ENCODE measurements at places on chromosomes 12 and 14.

DNA sequence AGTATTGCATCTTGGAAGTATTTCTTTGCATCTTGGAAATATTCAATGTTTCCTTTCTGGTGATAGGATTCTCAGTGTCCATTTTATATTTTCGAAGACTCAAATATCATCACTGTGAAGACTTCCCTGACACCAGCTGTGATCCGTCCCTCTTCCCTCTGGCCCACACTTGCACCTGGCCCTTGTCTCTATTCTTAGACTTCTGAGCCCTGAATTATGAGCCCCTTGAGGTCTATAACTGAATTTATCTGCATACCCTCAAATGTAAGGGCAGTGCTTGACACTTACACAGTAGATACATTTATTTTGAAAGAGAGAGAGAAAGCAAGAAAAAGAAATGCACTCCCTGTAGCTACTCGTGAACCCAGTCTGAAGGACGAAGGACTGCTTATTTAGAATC lies 376.7 kb downstream of the ZFP36L1 start:
- no peak for DNase-seq

- no peak for DNase-seq
These were observed 23.2 kb upstream of the PTGDR start for GRCh38 chr14:52244328-52244727.

DNA sequence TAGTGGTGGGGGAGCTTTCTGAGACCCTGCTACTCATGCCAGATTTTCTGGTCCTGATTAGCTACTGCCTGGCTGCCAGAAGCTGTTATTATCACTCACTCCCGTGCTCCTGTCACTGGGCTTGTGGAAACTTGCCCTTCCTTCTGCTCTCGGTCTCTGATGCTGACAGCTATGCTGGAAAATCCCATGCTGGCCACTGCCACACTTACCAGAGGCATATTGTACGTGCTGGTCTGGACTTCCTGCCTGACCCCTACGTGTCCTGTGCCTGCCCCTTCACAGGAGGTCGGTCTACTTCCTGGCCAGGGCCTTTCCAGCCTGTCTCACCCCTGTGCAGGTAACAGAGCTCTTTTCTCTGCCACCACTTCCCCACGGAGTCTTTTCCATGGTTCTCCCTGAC lies 149.4 kb upstream of the PLEKHG7 start:
- DNase-seq = no peak

GRCh38 chr14:84894254-84894653 lies 635.7 kb upstream of the FLRT2 start:
- DNase-seq = no peak

- DNase-seq = no peak
These were observed 37.2 kb downstream of the CACNA2D4 start for GRCh38 chr12:1881301-1881700.

GRCh38 chr12:124795081-124795948 lies 68.3 kb downstream of the SCARB1 start:
- no peak for DNase-seq

GRCh38 chr14:74952697-74953484 lies 2.5 kb downstream of the PGF start:
- no peak for DNase-seq

DNA sequence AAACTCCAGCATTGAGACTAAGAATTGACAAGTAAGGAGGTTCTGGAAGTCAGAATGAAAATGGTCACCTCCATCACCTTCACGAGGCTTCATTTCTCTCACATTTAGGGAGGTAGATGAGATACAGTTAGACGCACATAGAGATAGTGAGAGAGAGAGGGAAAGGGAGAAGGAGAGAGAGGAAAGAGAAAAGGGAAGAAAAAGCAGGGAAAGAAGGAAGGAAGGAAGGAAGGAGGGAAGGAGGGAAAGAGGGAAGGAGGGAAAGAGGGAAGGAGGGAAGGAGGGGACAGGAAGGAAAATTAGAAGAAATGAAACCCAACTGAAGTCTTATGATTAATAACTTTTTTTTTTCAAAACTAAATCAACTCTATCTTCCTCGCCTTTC lies 10.7 kb upstream of the FOXG1 start:
- DNase-seq = no peak

DNA sequence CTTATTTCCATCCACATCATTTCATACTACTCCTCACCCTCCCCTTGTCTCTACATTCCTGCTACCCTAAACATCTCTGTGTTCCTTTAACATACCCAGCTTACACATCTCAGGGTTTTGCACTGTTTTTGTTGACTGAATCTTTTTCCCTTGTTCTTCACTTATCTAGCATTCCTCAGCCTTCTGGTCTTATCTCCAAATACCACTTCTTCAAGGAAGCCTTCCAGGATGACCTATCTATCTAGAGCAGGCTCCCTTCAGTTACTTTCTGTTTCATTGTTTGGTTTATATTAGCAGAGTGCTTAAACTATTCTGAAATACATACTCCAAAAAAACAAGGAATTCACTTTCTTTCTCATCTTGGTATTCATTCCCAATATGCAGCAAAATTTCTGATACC lies 353.1 kb downstream of the NAV3 start:
- no peak for DNase-seq

DNA sequence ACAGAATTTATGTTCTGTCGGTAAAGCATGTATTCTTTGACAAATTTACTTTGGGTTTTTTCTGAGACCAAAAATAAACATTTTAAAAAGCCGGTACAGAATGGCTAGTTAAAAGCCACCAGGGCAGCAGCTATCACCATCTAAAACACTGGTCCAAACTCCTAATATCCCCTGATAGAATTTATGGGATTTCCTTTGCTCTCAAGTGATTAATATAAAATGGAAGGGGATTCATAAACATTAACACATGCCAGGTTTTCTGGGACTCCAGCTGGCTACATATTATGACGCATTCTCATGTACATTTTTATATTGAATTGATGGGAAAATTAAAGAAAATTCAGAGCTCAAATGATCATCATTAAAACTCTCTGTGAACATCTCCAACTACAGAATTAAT lies 640.8 kb downstream of the C12orf50 start:
- no peak for DNase-seq

DNA sequence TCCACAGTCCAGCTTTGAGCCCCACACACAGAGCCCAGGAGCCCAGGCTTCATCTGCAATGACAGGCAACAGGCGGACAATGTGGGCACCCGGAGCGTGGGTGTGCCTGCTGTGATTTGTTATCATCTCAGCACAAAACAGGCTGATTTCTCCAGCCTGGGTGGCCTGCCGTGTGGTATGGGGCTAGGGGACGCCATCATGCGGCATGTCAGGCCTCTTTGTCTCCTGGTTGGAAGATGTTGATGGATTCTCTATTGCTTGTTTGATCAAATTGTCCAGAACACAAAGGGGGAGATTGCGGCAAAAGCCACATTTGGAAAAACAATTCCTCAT lies 147.1 kb downstream of the KIF26A start:
- DNase-seq = no peak

GRCh38 chr14:49895480-49895879 lies 2.6 kb downstream of the ARF6 start:
- DNase-seq = no peak

DNA sequence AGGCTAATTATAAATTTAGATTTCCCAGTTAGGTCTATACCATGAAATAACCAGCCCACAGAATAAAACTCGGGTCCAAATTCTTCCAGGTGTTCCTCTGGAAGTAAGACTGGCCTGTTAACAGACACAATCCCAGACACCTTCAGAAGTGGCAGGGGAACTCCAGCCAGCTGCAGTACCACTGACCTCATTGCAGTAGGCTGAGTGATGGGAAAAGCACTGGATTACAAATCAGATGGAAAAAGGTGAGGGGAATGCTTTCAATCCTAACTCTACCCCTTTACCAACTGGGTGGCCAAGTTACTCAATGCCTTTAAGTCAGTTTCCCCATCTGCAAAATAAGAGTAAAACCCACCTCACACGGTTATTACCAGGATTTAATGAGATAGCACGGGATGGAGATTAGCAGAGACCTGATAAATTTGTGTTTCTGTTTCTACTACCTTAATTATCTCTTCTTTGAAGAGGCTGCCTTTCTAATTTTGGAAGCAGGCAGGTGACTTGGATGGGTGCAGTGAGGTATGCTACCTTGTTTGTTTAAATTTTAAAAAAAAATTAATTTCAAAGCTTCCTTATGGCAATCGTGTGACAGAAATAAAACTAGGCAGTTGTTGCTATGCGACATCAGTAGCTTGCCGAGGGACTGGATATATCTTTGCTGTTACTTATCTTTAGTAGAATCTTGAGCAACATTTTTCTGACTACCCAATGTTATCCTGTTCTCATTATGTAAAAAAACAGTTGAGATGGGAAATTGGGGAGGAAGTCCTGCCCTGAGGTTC lies 167.3 kb upstream of the GRIN2B start:
- no peak for DNase-seq

GRCh38 chr12:66087365-66087943 lies 43.1 kb downstream of the LLPH start:
- DNase-seq = peak; percentile 27

DNA sequence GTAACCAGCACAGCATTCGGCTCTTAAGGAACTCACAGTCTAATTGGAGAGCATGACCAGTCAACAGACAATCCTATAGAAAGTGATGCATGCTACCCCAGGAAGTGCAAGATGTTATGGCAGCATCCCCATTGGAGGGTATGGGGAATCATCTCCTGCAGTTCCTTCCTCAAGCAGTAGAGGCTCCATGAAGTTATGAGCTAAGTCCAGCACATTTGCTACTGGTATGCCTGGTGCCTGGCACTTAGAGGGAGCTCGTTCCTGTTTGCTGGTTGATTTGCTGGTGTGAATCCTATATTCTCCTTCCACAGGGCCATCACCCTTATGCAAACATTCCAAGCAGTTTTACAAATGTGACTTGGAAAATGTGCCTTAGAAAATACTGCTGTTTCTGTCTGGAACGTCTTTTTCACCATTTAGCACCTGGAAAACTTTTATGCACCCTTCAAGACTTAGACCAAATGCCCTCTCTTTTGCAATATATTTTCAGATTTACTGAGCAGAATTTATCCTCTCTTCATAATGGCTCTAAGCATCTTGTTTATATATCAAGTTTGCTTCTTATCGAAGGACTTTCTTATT lies 136.1 kb upstream of the WSCD2 start:
- DNase-seq = no peak

GRCh38 chr12:2481951-2482350 lies 312.8 kb upstream of the FKBP4 start:
- DNase-seq = no peak

GRCh38 chr12:6171409-6172015 lies 28.7 kb upstream of the CD9 start:
- DNase-seq = no peak

DNA sequence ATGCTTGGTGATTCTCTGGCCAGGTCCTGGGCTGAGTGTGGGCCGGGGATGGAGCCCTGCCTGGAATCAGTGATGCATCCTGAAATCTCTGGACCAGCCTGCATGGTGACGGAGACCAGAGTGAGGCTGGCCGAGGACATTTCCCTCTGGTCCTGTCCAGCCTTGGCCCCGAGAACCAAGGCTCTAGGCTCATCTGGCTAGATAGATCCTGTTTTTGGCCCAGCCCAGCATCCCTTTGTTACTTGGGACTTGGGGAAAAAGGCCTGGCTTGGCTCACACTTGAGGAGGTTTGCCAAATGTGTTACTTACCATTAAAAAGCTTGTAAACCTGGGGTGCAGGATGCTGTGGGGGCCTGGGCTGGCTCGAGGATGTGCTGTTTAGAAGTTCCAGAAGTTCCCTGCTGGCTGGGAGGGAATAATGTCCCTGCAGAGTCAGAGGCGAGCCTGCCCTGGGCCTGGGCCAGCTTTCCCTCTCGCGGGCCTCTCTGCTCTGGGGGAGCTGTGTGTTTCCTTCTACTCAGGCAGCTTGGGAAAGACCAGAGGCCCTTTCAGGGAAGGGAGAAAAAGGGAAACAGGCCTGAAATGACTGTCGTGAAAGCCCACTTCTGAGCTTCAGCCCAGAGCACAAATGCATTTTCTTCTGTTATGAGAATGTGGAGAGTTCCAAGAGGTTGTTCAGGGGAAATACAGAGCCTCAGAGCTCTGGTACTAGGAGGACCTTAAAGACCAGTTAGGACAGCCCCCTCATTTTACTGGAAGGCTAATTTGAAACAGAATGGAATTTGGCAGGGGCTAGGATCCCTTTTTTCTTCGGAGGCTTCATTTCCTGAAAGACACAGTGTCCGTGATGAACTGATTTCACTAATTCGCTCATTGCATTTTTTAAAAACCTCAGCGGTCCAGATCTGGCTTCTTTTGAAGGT lies 47.2 kb upstream of the CTDSP2 start:
- DNase-seq = no peak

- DNase-seq = no peak
These were observed 92.8 kb upstream of the BBS10 start for GRCh38 chr12:76441016-76441415.

DNA sequence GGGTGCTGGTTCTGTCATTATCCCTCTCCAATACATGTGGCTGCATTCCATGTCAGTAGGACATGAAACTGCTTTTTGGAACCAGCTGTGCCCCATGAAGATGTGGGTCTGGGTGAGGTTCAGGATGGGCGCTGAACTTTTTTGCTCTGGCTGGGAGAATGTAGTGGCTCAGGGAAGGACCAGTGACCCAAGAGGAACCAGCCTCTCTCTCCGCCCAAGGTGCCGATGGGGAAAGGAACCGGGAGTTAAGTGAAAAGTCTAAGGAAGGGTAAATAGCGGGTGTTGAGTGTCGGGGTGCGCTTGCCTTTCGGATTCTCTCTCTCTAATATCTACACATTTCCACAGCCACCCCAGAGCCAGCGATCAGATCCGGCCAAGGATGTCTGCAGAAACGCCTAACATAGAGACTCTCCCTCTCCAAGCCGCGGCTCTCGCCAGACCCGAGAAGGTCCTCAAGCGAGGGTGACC lies 7.8 kb downstream of the ARHGEF25 start:
- no peak for DNase-seq

- peak; percentile 61 for DNase-seq
These were observed 1.4 kb upstream of the CCDC85C start for GRCh38 chr14:99605299-99605961.

- no peak for DNase-seq
These were observed 6.7 kb downstream of the SLC2A3 start for GRCh38 chr12:7929083-7929792.

GRCh38 chr12:25326326-25326725 lies 75.6 kb upstream of the KRAS start:
- DNase-seq = no peak

DNA sequence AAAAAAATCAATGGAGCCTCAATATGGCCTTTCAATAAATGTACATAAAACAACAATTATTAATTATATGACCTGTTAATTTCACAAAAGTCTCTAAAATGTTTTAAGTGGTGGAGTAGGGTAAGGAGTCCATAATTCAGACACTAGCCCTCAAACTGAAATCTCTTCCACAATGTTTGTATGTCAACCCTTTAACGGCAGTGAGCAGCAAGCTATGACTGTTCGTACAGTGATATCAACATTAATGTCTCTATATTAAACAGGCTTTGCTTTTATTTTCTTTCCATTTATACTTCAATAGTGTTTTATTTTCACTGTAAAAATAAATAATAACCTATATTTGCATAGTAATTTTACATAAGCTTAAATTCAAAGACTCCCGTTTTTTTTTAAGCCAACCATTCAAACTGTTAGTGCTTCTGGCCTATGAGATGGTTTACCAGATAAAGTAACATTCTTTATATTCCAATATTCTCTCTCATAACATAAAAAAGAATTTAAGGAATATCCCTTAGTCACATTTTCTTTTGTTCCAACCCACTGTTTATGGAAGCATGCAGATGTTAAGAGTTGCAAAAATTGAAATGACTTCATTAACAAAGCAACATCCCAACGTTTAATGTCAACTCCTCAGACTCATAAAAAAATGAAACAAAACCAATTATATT lies 2.3 kb downstream of the CDK17 start:
- no peak for DNase-seq

- no peak for DNase-seq
These were observed 630 bp downstream of the ALDH1L2 start for GRCh38 chr12:105083551-105084105.

- no peak for DNase-seq
These were observed 50.4 kb downstream of the CYP46A1 start for GRCh38 chr14:99734406-99735051.

Measured in activated T-cell treated with anti-CD3 and anti-CD28 coated beads for 4 hours (primary cell).